ENCODE measurements at places on chromosomes 13 and 19. TPM values are rescaled to one million over a fixed set of nuclear protein-coding genes. Genes with fewer than 3 reads are reported as not detected.

Gene DNAJC15
- 17.2 TPM for total RNA-seq

DNA sequence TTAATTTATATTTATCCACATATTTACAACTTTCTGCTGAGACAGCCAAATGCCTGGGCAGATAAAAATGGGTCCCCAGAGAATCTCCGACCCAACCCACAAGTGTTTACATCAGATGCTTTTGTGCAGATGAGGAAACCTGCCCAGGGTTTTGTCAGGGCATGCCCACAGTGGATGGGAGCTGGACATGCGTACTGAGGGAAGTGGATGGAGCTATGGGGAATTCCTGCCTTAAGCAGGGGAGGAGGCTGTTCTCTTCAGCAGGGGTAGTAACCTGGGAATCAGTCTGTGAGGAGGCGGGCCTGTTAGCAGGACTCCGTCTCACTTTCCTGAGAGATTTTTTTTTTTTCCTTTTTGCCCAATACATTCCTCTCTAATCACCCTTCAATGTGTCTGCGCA lies 122.9 kb downstream of the RFC3 start:
- DNase-seq: no peak

GRCh38 chr13:68727165-68727564 lies 1380.5 kb upstream of the ATXN8OS start:
- DNase-seq: no peak

GRCh38 chr19:3682741-3683404 lies 17.4 kb downstream of the PIP5K1C start:
- no peak for DNase-seq

Gene MBD3L3
- 2.2 TPM for total RNA-seq

GRCh38 chr13:76654263-76654662 lies 231.9 kb downstream of the KCTD12 start:
- DNase-seq: no peak

Gene CEACAM3
- total RNA-seq: not detected

GRCh38 chr19:38793177-38793576 lies 4.2 kb downstream of the LGALS7B start:
- DNase-seq: no peak

- no peak for DNase-seq
Observed at GRCh38 chr13:99969919-99970650, 1.5 kb downstream of the ZIC5 start.

Gene ZIK1
- total RNA-seq: 15.1 TPM

Gene ZNF816
- total RNA-seq: 14.9 TPM

DNA sequence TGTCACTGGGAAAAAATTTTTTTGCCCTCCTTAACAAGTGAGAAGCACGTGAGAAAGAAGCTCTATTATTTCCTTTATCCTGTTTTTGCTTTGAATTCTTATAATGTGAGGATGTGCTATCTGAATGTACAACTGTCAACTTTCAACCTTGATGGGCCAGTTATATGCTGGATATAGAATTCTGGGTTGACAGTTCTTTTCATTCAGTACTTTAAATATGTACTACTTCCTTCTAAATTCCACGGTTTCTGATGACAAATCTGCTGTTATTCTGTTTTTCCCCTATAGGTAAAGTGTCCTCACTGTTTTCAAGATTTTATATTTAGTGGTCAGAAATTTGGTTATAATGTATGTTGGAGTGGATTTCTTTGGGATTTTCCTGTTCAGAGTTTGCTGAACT lies 29.9 kb downstream of the ZDHHC20 start:
- no peak for DNase-seq

Gene CCDC169
- total RNA-seq: 37.0 TPM

Gene DACH1
- 4.7 TPM for total RNA-seq

- DNase-seq: no peak
Observed at GRCh38 chr13:62434081-62434480, 1018.4 kb upstream of the PCDH20 start.

DNA sequence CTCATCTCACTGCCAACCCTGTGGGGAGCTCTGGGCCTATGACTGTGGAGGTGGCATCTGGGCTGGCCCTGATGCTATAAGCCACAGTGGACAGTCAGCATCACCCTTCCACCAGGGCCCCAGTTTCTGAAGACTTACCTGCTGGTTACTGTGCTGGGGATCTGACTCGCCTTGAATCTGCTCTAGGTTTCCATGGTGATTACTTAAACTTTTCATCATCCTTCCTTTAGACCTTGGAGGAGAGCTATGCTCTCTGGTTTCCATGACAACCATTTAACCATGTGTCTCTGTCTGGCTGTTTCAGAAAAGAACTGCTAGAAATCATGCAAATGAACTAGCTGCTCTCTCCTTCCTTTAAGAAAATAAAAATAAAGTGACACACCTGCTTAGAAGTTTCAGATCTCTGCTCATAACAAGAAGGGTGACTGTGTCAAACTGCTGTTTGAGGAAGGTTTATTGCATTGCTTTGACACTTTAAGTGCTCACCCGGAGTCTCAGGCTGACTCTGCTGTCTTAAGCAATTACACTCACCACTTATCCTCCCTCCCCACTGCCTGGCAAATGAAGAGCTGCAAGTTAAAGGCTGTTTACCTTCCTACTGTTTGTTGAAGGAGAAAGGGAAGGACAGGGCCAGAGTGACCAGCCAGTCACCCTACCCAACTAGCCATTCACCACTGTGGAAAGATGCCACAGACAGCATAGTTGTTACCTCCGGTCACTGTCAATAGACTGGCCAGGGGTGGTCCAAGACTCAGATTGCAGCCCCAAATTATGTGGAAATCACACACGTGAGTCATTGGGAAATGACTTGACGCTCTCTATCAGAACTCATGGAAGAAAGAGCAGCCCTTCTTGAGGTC lies 87.6 kb downstream of the HSPH1 start:
- no peak for DNase-seq

Gene ZNF524
- 25.0 TPM for total RNA-seq

Gene SIGLEC5
- total RNA-seq: not detected

GRCh38 chr19:18899624-18900560 lies 3.9 kb upstream of the CERS1 start:
- no peak for DNase-seq

GRCh38 chr13:43786766-43787517 lies at the start of gene ENOX1:
Gene ENOX1 (minus strand): TSS chr13:43786972.
- peak; percentile 84 for DNase-seq

DNA sequence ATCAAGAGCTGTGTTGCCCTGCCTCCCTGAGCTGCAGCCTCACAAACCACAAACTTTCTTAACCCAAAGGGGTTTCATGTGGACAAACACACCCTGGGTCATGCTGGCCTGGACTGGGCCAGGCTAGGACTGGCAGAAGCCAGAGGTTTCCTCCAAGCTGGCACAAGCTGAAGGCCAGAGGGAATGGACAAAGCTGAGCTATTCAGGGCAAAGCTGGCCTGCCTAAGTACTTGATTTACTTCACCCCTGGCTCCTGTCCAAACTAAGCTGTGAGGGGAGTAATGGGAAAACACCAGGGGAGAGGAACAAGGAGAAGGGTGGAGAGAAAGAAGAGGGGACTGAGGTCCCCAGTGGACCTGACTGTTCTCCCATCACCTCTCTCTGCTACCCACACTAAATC lies 6.2 kb downstream of the CPAMD8 start:
- peak; percentile 22 for DNase-seq

Gene ZNF534
- 8.3 TPM for total RNA-seq

Gene HIPK4
- total RNA-seq: 13.7 TPM

- DNase-seq: peak; percentile 25
Observed at GRCh38 chr13:77827332-77827731, 91.3 kb downstream of the EDNRB start.

Gene ADGRE2
- total RNA-seq: 0.71 TPM

- peak; percentile 89 for DNase-seq
Observed at GRCh38 chr19:7925171-7925851, 624 bp downstream of the CTXN1 start.

DNA sequence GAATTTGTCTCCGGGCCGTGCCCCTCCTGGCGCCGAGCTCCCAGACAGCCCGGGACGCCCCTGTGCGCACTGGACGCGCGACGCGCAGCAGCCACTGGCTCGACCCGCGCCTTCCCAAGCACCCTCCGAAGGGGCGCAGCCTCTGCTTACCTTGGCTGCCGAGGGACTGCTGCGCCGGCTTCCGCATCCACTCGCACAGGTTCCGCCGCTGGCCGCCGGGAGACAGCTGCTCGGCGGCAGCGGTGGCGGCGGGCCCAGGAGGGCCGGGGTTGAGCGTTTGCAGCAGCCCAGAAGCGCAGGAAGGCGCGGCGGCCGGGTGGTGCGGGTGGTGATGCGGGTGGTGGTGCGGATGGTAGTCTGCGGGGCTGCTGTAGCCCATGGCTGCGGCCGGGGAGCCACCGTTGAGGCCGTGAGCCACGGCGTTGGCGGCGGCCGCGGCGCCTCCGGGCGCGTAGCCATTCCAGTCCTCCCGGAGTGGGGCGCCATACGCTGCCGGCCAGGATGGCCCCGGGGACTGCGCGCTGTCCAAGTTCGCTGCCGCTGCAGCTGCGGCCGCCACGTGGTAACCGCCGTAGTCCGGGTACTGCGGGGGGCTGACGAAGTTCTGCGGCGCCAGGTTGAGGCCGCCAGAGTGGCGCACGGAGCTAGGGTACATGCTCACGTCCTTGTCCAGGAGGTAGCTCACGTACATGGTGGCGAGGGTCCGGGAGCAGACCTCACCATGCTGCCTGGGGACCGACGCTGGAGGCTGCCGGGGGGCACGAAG lies 616 bp downstream of the CDX2 start:
- no peak for DNase-seq

Gene IRGC
- 97.4 TPM for total RNA-seq

DNA sequence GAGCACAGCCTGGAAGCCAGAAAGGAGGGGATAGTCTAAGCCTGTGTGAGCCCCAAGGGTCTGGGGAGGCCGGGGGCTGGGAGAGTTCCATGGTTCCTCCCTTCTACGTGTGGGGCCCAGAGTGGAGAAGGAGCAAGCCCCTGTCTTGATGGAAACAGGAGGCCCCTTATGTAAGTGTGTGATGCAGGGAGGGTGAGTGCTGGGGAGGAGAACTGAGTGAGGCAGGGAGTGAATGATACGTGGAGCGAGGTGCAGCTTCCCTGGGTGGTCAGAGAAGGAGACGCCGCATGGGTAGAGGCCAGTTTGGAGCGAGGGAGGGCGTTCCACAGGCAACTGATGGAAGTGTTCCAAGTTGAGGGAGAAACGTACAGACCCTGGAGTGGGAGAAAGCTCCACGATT lies 16.0 kb downstream of the MAG start:
- DNase-seq: peak; percentile 31

Gene NPHS1
- total RNA-seq: 2.7 TPM

- no peak for DNase-seq
Observed at GRCh38 chr13:99916366-99917103, 55.0 kb downstream of the ZIC5 start.

DNA sequence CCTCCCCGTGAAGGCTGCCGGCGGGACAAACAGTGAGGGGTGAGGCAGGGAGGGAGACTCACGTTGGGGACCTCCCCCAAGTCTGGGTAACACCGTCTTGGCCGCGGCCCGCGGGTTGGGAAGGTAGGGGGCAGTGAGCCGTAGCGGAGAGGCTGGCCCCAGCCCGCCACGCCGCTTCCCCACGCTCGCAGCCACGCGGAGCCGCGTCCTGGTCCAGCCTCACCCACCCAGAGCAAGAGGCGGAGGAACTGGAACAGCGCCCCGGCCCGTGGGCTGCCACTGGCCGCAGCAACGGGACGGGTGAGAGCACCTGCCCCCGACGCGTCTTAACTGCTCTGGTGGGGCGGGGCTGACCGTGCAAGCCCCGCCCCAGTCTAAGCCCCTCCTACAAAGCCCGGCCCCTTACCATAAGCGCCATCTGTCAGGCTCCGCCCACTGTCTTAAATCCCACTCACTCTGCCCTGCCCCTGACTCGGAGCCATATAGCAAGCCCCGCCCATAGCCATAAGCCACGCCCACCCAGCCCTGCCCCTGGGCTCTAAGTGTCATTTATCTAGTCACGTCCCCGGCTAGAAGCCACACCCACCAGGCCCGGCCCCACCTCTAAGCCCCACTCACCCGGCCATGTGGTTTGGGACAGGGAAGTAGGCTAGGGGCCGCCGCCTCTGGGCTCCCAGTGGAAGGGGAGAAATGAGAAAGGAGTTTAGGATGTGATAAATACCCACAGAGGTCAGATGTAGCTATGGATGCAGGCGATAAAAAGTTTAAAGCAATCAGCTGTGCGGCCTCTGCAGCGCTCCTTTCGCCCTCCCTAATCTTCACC lies 2.1 kb upstream of the CCL25 start:
- peak; percentile 94 for DNase-seq

DNA sequence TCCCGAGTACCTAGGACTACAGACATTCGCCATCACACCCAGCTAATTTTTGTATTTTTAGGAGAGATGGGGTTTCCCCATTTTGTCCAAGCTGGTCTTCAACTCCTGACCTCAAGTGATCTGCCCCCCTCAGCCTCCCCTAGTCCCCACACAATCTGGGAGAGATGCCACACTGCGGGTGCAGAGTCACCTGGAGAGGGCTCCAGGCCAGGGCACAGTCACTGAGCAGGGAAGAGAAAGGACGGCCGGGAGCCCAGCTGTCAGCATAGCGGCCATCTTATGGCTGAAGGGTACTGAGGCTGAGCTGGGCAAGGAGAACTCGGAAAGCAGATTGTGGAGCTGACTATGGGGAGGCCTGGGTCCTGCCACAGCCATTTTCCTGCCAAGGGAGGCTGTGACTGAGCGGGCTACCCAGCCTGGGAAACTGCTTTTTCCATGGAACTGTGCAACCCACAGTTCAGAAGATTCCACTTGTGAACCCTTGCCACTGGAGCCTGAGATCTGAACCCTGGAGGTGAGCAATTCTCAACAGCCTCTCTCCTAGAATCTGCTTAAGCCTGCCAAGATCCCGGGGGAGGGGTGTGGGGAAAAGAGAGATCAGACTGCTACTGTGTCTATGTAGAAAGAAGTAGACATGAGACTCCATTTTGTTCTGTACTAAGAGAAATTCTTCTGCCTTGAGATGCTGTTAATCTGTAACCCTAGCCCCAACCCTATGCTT lies 109.2 kb downstream of the ZNF486 start:
- no peak for DNase-seq

Gene KCTD4
- total RNA-seq: not detected

DNA sequence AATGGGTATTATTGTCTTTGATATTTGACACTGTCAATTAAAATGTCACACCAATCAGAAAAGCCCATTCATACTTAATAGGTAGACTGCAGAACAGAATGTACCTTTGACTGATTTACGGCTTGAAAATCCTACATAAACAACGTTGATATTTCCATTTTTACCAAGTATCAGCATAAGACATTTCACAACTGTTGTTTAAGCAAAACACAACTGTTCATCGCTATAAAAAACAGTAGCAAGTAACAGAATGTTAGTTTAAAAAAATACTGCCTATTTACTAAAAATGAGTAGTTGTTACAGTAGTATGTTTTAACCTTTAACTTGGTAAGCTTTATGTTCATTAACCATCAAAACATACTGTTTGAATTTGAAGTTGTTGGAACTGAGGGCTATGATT lies 1096.6 kb downstream of the PCDH17 start:
- no peak for DNase-seq

Gene BBC3
- 10.2 TPM for total RNA-seq
